T47D (cell line): ENCODE measurements at places on chromosomes 6 and 20.
A peak's percentile ranks its signal among the peaks of the same experiment; 100 is the strongest.

- peak; percentile 66 for DNase-seq
Measured at GRCh38 chr20:60035-60918, 27.2 kb upstream of the DEFB125 start.

DNA sequence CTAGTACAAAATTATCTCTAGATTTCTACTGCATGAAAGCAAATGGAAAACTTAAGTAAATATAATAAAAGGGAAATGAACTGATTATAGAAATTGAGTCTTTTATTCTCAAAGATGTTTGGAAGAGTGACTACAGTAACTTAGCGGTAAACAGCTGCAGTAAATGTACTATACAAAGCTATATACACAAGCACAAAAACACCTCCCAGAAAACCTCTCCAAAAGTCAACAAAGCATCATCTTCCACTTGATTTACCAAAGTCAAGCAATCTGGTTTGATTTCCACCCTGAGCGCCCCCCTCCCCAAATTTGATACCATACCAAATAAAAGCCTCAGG, 142.1 kb upstream of the SHLD1 start:
- no peak for DNase-seq

GRCh38 chr20:31667315-31668285, 29.9 kb downstream of the COX4I2 start:
- no peak for DNase-seq

- no peak for DNase-seq
Measured at GRCh38 chr6:127811900-127812570, 88.8 kb downstream of the THEMIS start.

DNA sequence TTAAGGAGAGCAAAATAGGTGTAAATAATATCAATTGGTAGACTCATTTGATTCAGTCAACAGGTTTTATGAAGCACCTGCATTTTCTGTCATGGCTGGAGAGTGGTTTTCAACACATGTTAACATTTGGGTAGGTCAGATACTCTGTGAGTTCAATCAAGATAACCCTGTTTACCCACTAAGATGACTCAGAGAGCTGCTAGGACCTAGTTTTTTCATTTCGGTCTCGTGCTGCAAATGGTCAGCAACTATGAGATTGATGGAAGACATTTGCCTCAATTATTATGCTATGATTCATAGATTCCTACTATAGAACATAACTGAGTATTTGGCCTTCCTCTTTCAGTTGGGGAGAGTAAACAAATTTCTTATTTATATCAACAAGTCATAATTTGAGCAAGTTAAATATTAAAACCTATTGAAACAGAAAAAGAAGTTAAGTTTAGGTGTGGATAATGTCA, 391.4 kb upstream of the CITED2 start:
- DNase-seq, result no peak

DNA sequence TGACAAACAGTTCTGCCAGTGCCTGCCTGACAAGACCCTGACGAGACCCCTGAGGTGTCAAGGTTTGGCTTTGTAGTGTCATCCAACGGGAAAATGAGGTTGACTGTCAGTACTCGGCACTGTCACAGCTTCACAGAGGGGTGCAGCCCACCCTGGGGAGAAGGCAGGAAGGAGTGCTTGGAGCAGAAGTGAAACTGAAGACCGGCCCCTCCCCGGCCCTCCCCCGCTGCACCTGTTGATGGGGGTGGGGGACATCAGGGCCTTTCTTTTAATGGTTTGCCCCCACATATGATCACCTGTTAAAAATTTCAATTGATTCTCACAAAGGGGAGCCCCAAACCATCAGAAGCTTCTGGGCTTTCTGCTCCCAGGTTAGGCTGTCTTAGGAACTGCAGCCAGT, 6.8 kb downstream of the PMEPA1 start:
- DNase-seq, result no peak

DNA sequence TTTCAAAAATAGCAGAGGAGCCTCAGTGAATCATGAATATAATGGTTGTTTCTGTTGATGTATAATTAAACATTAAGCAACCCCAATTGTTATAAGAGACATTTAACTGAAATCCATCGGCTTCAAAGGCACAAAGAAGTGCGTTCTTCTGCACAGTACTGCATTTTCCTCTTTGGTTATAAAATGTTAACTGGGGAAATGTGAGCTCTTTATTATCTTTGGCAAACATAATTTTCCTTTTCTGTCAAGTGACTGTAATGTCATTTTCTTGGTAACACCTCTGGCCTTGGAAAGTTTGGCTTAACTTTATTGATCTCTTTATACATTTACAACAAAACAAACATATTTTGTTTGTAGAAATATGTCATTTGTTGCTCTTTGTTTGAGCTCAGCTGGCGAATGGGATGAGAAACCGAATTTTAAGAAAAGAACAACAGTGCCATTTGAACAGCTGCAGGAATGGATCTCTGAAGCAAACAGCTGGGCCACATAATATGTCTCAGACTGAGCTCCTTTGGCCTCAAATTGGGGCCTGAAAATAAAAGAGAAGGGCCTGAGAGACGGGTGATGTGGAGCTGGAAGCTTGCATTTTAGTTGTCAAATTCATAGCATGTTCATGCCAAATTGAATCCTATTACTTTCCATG, 427.0 kb upstream of the SPTLC3 start:
- DNase-seq, result no peak

- no peak for DNase-seq
Measured at GRCh38 chr20:40056171-40056570, 632.9 kb downstream of the MAFB start.

DNA sequence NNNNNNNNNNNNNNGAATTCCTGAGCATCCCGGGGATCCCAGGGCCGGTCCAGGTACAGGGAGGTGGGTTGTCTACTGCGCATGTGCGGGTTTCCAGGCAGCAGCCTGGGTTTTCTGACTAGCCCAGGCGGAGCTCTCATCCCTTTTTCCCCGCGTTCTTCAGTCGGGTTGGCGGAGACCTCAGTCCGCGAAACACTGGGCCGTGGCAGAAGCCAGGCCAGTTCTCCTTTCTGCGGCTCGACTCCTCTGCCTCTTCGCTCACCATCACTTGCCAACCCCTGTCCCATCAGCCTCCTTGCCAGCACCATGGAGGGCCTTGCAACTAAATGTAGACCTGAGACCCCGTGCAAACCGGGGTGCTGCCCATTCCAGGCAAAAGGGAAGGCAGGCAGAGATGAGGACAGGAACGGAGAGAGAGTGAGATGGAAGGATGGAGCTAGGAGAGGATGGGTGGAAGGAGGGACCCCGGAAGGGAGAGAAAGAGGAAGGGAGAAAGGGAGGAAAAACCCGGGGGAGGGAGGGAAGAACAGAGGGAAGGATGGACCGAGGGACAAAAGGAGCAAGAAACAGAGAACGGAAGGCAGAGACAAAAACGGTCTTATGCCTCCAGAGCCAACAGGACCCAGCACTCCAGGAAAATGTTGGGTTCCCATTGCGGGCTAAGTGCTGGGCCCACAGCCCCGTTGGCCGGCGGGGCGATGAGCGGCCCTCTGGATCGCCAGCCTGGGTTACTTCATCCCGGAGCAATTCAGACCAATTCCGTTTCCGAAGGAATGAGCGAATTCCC, 445.4 kb upstream of the DEFB115 start:
- DNase-seq, result peak; percentile 92

DNA sequence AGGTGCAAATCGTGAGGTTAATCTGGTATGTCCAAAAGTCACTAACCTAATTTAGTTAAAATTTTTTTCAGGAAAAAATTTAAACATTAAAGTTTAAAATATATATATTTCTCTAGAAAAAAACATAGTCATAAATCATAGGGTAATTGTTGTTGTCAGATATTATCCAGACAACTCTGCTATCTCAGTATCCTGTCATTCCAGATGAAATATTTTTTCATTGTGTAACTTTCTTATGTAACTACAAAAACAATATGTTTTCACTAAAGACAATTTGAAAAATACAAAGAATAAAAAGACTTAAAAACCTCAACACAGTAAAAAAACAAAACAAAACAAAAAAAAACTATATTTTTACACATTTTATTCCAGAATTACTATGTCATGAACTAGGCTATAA, 57.6 kb downstream of the TENT5A start:
- DNase-seq, result no peak
